ENCODE measurements at places on chromosomes 16 and 17. TPM values are rescaled to one million over a fixed set of nuclear protein-coding genes. Genes with fewer than 3 reads are reported as not detected.

DUXB gene
- total RNA-seq, result not detected

OTOP3 gene
- not detected for total RNA-seq

NKIRAS2 gene
- 27.2 TPM for total RNA-seq

PRCD gene
- total RNA-seq, result 0.78 TPM

HAPSTR1 gene
- 71.6 TPM for total RNA-seq

HBA2 gene
- total RNA-seq, result not detected

BTBD17 gene
- not detected for total RNA-seq

CCL17 gene
- total RNA-seq, result not detected

CA10 gene
- 0.20 TPM for total RNA-seq

CD300LB gene
- not detected for total RNA-seq

PMFBP1 gene
- total RNA-seq, result 5.0 TPM

EFCAB3 gene
- total RNA-seq, result not detected

All from activated naive CD8-positive, alpha-beta T cell treated with anti-CD3 and anti-CD28 coated beads, Interleukin-2, amount 10 ng/mL, durations not matched to agents 7 days and 5 days (primary cell).